ENCODE measurements at places on chromosomes 2 and 18.

DNA sequence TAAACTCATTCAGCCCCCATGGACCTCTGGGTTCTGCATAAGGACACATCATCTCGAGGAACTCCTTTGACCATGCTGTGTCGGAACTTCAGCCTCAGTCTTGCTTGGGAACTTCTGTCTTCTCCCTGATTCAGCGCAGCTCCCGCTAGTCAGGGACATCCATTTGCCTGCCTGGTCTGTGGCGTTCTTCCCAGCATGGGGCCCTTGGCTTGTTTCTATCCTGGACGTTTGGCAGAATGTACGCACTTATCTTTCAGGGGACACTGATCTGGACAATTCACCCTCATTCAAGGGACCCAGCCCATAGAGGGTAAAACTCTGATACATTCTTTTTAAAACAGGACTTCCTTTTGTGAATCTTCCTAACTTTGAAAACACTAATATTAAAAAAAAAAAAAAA is 75.8 kb upstream of the WIPF1 start:
- no peak for DNase-seq

- peak; percentile 17 for DNase-seq
Measured at GRCh38 chr2:174376967-174377366, 18.6 kb upstream of the SCRN3 start.

GRCh38 chr2:219210886-219211362 is 4.3 kb downstream of the ZFAND2B start:
- no peak for DNase-seq

DNA sequence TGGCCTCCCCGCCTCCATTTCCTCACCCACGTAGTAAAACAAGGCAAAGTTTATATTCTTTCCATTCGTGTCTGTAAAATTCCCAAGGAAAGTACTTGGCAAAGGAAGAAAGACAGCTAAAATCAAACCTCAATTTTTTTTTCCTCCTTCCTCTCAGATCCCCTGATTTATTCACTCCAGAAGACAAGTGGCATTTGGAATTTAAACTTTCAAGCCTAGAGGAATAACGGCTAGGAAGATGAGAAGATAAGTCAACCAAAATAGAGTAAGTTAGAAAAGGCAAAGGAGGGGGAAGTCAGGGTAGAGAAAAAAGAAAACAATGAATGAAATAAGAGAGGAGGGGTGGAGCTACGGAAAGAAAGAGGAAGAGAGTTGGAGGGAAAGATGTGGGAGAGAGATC is 198.9 kb upstream of the PIK3C3 start:
- no peak for DNase-seq

GRCh38 chr2:118050386-118050785 is 36.5 kb upstream of the CCDC93 start:
- DNase-seq, result no peak

Data from bronchial epithelial cell (primary cell).